Activated CD8-positive, alpha-beta T cell treated with anti-CD3 and anti-CD28 coated beads for 36 hours (primary cell): ENCODE measurements at places on chromosomes 6 and 20.

GRCh38 chr6:20630617-20631548 lies 96.6 kb downstream of the CDKAL1 start:
- no peaks in the 10 kb centered on the region for H3K27me3 ChIP-seq
- H3K36me3 ChIP-seq = peaks cover 14% of the 10 kb centered on the region
- DNase-seq = peak; percentile 48
- peaks cover 38% of the 10 kb centered on the region for H3K4me1 ChIP-seq
- no peak overlapping the region for H3K4me3 ChIP-seq

DNA sequence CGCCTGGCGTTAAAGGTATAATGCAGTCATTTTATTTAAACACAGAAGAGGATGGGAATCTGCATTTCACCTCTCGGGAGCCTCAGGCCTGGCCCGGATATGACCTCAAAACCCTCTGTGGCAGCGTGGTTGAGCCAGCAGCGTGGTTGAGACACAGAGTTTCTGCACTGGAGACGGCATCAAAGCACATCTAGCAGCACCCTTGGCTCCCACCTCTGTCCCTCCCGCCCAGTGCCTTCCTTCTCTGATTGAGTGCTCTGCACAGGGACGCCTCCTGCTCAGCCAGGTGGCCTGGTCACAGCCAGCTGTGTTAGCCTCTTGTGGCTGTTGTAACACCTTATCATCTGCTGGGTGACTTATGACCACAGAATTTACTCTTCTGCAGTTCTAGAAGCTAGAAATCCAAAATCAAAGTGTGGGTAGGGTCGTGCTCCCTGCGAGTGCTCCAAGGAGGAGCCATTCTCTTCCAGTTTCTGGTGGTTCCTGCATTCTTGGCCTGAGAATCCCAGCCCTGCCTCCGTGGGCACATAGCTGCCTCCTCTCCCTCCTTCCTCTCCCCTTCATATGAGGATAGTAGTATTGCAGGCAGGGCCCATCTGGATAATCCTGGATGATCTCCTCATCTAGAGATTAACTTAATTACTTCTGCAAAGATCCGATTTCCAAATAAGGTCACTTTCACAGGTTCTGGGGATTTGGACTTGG lies 156.7 kb downstream of the SYCP2 start:
- H3K36me3 ChIP-seq = no peaks in the 10 kb centered on the region
- H3K4me3 ChIP-seq = no peak overlapping the region
- no peak overlapping the region for H3K27ac ChIP-seq
- no peaks in the 10 kb centered on the region for H3K4me1 ChIP-seq

DNA sequence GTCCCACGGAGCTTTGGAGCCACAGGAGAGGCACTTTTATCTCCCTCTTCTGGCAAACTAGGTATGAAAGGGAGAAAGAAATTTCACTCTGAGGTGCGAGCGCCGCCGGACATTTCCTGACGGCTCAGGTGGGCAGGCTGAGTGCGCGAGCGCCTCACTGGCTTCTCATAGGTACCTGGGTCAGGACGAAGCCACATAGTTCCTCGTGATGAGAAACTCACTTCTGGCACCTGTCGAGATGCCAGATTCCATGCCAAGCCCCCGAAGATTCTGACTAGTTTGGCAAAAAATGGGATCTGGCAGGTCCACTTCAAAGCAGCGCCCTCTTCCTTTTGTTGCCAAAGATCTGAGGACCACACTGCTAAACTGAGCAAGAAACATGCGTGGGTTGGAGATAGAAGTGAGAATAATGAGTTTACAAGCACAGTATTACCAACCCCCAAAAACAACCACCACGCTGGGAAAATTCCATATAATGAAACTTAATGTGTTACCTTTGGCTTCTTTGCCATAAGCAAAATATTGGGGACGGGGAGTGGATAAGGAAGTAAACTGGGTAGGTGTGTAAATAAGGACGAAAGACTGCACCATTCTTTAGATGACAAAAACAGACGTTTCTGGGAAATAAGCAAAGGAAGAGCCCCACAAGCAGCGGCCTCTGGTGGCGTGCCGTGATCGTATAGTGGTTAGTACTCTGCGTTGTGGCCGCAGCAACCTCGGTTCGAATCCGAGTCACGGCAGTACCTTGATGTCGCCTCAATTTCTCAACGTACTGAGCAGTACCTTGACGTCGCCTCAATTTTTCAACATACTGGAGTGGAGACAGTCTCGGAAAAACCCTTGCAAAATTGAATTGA lies 89.8 kb upstream of the PRSS16 start:
- H3K36me3 ChIP-seq = no peaks in the 10 kb centered on the region
- peak; percentile 92 for DNase-seq
- no peaks in the 10 kb centered on the region for H3K27me3 ChIP-seq
- H3K4me1 ChIP-seq = peaks cover 47% of the 10 kb centered on the region

- H3K36me3 ChIP-seq = peaks cover 41% of the 10 kb centered on the region
- H3K4me1 ChIP-seq = peaks cover 29% of the 10 kb centered on the region
- H3K27me3 ChIP-seq = no peaks in the 10 kb centered on the region
Observed at GRCh38 chr6:17705428-17705777, 1.3 kb downstream of the NUP153 start.

GRCh38 chr6:167470101-167470835 lies 145.4 kb downstream of the TTLL2 start:
- DNase-seq = no peak
- H3K36me3 ChIP-seq = no peaks in the 10 kb centered on the region
- peaks cover 4% of the 10 kb centered on the region for H3K4me1 ChIP-seq
- no peak overlapping the region for H3K4me3 ChIP-seq
- H3K27me3 ChIP-seq = no peaks in the 10 kb centered on the region

DNA sequence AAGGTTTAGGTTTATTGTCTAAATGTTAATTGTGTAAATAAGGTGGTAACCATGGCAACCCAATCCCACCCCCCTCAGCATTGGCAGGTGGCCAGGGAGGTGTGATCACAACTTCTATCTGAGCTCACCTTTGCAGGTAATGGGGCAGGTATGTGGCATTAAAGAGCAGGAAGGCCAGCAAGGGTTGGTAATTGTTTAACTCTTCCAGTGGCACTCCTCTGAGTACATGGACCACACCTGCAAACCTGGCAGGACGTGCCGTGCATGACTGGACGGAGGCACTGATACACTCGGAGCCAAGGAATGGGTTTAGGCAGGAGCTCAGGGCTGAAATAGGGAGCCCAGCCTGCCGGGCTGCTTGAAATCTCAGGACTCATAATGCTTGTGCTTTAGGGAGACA lies 107.0 kb upstream of the BMP2 start:
- no peak overlapping the region for H3K27ac ChIP-seq
- no peak for DNase-seq
- H3K4me3 ChIP-seq = no peak overlapping the region
- H3K27me3 ChIP-seq = no peaks in the 10 kb centered on the region
- H3K36me3 ChIP-seq = no peaks in the 10 kb centered on the region
- H3K4me1 ChIP-seq = no peaks in the 10 kb centered on the region
